ENCODE measurements at places on chromosomes 7 and 10.

- no peak for DNase-seq
Observed at GRCh38 chr10:95445223-95445836, 115.8 kb downstream of the SORBS1 start.

- DNase-seq = no peak
Observed at GRCh38 chr10:130882906-130883305, 428.6 kb downstream of the TCERG1L start.

DNA sequence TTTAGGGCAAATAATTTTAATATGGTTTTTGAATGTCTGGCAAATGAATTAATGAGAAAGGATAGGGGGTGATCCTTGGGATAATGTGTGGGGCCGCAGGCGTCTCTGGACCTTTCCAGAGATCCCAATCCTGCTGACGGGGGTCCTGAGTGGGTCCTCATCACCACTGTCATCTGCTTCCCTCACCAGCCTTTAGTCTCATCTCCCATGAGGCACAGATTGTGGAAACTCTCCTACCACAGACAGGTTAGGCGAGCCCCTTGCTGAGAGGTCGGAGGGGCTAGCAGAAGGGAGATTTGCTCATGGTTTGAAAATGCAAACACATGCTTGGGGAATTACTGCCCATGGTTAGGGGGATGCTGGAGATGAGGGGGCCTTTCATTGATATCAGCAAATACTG lies 484.6 kb downstream of the RPS24 start:
- DNase-seq = no peak

DNA sequence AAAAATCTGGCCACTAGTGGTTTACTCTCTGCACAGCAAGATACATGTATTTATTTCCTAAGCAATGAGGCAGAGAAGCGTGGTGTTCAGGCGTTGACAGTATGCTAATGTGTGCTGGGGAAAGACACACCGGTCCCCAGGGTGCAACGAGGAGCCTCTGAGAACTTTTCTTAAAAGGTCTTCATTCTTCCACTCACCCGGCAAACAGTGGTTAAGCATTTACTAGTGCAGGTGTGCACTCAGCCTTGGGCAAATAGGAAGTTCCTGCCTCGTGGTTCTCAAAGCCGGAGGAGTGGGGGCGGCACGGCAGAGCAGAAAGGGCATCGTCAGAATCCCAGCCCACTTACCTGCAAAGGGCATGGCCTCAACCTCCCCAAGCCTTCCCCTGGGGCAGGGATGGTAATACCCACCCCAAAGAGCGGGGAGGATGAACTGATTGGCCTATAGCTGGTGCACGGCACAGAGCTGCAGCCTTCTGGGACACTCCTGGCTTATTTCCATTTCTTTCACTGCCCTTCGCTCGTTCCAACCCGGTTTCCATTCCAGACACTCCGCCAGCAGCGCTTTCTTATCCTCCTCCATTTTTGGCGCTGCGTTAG lies 184.3 kb upstream of the CTBP2 start:
- DNase-seq = no peak

DNA sequence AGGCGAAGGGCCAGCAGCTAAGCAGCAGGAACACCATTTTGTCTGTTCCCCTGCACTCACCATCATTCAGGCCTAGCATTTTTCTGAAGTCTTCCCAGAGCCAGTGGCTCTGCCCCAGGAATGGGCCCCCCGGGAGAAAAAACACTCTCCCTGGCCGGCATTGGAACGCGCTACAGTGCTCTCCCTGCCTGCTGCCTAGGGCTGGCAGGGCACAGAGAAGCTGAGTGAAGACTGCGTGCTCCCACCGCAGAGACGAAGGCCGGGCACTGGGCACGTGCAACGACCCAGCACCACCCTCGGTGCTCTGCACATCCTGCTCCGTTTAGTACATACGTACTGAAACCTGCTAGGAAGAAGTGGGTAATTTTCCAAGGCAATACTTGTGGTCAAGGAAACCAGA lies 34.4 kb downstream of the HSPA12A start:
- DNase-seq = no peak

- no peak for DNase-seq
Observed at GRCh38 chr10:69732826-69733150, 68.9 kb upstream of the COL13A1 start.

DNA sequence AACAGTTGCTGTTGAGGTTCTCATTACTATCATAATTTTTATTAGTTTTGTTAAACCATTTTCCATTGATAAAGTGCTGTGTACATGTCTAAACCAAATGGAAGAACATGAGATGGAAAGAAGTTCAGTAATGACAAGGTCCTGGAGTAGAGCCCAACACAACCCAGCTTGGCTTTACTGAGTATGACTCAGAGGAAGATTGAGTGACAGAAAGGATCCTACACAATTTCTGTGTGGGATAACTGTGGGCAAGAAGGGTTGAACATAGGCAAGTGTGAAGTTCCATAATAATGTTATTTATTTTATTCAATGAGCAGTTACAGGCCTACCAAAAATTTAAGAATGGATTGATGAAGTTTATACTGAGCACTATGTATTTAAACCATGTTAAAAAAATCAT lies 15.9 kb downstream of the PRKG1 start:
- no peak for DNase-seq

- no peak for DNase-seq
Observed at GRCh38 chr7:84824057-84824651, 362.7 kb downstream of the SEMA3D start.

DNA sequence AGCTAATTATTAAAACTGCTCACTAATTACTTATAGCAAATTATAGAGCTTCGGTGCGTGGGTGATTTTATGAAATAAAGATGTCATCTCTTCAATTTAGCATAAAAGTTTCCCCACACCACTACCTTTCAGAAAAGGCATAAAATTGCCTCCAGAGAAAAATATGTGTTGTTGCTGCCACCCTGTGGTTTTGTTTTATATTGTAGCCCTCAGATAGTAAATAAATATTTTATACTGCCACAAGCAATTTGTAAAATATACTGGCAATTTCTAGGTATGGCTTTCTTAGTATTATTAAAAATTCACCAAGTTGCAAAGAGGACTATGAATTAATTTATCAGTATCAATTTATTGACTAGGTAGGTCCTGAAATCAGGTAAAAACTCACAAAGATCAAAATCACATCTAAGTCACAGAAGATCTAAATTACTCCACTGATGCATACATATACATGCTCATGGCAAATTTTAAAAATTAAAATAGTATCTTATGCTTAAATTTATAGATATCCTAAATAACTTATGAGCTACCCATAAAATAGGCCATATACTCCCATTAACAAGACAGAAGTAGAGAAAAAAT lies 26.5 kb downstream of the ASNS start:
- DNase-seq = no peak

DNA sequence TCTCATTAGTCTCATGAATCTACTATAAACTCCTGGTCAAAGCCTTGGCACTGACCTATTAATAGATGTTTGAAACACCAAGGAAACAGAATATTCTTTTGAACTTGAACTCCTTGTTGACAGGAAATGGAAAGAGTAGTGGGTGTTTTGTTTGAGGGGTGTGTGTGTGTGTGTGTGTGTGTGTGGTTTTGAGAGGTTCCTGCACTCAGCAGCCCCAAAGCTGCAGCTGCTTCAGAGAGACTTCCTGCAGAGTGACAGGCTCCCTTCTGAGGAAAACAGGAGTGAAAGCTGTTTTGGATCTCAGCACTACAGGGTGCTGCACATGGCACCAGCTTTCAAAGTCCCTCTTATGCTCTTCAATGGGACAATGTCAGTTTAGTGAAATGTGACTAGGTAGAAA lies 546.5 kb upstream of the STEAP1 start:
- peak; percentile 10 for DNase-seq

All from stimulated activated CD4-positive, alpha-beta T cell treated with anti-CD3 and anti-CD28 coated beads, Interleukin-2, amount 100 ng/mL, for 24 hours (primary cell).